ENCODE measurements at places on chromosomes 2 and 18.

DNA sequence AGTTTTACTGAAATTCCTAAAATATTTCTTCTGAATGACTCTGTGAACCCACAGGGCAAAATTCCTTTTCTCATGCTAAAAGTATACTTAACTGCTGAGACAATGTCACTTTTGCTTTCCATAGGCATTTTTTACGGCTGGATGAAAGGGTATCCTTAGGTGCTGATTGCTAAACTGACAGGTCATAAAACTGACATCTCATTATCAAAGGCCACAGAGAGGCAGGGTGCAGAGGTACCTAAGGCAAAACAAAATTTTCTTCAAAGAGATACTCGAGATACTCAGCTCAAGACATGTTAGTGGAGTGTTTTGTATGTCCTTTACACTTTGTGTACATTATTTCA, 62.0 kb upstream of the WDR75 start:
- no peak for DNase-seq

DNA sequence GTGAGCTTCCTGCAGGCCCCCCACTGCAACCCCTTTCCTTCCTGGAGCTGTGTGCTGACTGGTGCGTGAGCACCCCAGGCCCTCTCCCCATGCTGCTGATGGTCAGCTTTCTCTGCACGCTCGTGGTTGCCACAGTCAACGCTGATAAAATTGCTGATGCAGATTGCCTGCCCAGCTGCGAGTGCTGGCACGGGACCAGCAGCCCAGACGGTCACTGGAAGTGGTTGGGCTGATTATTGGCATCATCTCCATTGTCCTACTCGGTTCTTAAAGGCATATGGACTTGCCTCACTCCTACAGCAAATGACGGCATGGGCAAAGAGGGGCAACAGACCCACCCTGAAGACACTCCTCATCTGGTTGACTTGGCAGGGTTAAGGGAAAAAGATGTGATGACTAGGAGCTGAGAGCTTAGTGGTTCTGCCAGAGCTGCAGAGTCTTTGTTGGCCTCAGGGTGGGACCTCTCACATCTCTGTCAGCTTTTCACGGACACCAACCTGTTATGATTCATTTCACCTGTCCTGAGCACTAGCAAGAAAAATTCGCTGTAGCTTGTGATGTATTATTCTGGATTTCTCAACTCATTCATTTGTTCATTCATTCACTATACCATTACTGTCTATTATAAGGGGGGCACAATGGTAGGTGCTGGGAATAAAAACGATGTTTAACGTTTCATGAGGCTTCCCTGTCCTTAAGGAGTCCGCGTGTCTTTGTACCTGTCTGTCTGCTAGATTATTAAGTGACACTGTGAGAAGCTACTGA, 38.4 kb downstream of the PAX8 start:
- no peak for DNase-seq

DNA sequence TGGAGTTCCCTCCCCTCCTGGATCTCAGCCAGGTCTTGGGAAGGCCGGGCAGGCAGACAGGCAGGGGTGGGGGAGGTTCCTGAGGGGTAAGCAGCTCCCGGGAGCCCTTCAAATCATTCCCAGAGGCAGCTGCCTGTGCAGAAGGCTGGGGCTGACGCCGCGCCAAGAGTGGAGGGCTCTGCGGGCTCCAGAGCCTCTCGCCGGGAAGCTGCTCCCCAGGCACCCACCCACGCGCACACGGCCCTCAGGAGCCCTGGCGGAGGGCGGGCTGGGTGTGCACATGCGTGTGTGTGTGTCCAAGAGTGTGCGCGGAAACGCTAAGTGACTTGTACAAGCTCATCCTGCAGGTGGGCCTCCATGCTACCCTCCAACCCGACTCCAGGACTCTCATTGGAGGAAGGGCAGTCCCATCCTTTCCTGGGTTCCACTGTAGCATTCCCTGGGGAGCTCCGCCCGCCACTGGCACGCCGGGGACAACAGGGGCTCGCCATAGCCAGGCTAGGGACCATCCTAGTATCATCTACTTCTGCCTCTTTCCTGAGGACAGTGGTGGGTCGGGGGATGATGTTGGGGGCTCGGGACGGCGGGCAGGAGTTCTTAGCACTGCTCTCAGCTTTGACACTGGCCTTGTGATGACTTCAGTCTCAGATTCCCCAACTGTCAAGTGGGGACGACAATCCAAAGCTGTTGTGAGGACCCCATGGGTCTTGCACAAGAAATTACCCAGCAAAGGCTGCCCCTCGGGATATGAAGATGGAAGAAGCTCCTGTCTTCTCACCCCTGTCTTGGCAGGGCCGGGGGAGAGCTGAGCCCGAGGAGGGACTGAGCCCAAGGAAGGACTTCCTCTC, 50.3 kb downstream of the INHBB start:
- no peak for DNase-seq

GRCh38 chr18:56545464-56545863, 92.9 kb downstream of the TXNL1 start:
- no peak for DNase-seq

GRCh38 chr18:50473881-50474280, 86.0 kb upstream of the MAPK4 start:
- DNase-seq, result no peak

- DNase-seq, result no peak
Observed at GRCh38 chr2:1418566-1418965, 5.3 kb downstream of the TPO start.

DNA sequence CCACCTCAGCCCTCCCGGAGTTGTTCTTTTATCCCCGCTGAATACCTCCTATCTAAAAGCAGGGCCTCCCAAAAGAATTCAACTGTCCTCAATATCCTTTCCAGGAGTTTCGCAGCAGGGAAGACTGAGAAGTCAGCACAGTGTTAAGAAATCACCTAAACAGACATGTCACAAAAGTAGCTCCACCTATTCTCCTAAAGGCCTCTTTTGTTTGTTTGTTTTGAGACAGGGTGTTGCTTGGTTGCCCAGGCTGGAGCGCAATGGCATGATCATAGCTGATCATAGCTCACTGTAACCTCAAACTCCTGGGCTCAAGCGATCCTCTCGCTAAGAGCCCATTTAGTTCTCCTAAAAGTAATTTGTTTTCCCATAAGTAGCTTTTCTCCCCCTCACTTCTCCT, 53.8 kb downstream of the TEX44 start:
- no peak for DNase-seq

GRCh38 chr2:148813603-148814065, 61.4 kb upstream of the KIF5C start:
- DNase-seq, result no peak

DNA sequence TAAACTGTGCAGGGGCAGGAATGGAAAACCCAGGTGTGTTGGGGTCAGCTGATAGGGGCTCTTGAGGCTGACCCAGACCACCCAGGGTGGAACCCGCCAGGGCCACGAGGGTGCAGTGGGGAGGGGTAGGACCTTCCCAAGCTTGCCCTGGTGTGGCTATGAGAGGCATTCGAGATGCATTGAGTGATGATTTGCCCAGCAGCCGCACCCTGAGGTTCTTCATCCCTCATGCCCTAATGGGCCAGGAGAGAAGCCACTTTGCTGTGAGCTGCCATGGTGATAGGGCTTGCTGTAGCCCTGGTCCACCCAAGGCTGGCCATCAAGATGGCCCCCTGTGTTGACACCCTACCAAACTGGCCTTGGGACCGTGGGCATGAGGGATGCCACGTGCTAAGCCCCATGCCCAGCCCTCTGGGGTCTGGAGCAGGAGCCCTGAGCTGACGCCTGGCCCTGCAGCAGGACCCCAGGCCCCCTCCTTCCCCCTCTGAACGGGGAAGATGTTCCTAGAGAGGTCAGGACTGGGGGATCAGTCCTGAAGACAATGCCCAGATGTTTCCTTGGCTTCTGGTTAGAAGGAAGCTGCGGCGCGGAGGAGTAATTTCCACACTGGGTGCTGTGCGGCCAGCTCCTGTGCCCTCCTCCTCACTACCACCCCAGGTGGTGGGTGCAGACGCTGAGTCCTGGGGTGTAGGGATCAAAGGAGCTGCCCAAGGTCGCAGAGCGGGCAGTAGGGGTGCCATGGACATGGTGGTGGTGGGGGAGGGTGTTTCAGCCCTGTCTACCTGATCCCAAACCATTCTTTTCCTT, 122.5 kb upstream of the HDAC4 start:
- DNase-seq, result no peak

- no peak for DNase-seq
Observed at GRCh38 chr2:44169155-44169898, 652 bp downstream of the PPM1B start.

DNA sequence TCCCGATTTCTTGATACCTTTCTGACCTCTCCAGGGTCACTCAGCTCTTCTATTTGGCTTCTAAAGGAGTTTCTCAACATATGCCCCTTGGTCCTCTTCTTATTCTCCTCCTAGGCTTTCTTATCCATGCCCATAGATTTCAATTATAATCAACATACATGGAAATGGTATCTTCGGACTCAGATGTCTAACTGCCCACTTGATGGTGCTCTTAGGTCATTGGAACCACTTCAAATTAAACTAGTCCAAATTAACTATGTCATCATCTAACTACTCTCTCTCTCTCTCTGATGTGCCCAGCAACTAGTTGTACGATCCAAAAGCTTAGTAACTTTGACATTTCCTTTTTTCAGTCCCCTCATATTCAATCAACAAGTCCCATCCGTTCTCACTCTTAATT, 43.2 kb upstream of the GPR75 start:
- no peak for DNase-seq

DNA sequence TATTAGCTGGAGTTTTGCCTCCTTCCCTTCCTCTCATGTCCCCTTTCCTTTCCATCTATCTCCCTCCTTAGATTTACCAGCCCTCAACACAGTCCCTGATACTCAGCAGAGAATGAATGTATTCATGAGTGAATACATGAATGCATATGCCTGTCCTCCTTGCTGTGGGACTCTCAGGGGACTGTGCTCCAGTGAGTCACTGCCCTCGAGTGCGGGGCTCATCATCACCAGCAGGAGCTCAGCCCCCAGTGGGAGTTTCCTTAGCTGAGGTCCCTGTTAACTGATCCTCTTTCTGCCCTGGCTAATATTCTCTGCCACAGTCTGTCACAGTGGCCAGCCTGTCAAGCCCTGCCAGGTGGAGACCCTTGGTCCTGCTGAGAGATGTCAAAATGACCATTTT, 104.9 kb upstream of the LHCGR start:
- DNase-seq, result no peak

- no peak for DNase-seq
Observed at GRCh38 chr2:96853321-96853720, 4.5 kb downstream of the ANKRD39 start.

GRCh38 chr2:80256782-80257167, 47.8 kb downstream of the LRRTM1 start:
- DNase-seq, result no peak

All from epithelial cell of proximal tubule (primary cell).